NCI-H1930 (cell line): ENCODE measurements at places on chromosomes 6 and 20.

- no peak for DNase-seq
Observed at GRCh38 chr6:113347436-113347835, 509.7 kb upstream of the MARCKS start.

- DNase-seq: no peak
Observed at GRCh38 chr20:16806886-16807285, 58.7 kb downstream of the OTOR start.

- peak; percentile 19 for DNase-seq
Observed at GRCh38 chr6:99761711-99762110, 155.1 kb downstream of the PRDM13 start.

GRCh38 chr6:33732817-33733708 lies 13.6 kb downstream of the IP6K3 start:
- no peak for DNase-seq

- DNase-seq: no peak
Observed at GRCh38 chr6:81759782-81760181, 7.3 kb upstream of the TENT5A start.

DNA sequence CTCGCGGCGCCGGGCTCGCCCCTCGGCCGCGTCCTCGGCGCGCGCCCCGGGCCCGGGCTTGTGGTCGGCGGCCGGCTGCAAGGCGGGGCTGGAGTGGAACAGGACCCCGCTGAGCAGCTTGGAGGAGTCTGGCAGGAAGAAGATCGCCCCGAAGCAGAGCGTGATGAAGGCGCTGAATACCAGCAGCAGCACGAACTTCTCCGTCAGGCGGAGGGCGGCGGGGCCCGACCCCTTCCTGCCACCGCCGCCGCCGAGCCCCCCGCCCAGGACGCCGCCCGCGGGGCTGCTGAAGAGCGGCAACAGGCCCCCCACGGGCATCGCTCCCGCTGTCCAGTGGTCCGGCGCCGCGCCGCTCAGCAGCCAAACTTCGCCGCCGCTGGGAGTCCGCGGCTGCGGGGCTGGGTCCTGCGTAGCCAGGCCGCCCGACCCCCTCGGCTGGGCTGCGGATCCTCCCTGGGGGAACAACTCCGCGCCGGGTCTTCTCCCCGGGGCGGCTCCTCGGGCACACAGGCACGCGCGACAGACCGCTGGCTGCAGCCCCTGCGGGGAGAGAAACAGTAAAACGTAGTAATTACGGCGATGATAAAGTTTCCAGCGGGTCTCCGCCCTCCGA lies 707 bp downstream of the MAN1A1 start:
- no peak for DNase-seq

DNA sequence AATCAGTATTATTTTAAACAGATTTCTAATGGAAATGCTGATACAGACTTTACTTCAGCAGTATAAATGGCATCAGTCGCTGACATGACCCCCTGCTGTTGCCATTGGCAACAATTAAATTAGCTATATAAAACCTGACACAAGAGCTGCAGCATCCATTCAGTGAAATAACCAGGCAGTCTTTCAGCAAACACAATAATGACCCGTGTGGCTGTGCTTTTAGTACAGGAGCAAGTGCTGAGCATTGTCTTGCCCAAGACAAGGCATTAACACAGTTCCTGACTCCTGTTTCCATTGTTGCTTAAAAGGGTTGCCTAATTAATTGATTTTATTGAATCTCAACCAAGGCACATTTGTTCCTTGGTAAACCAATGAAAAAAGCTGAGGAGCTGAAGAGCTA lies 382.1 kb downstream of the HACE1 start:
- no peak for DNase-seq

DNA sequence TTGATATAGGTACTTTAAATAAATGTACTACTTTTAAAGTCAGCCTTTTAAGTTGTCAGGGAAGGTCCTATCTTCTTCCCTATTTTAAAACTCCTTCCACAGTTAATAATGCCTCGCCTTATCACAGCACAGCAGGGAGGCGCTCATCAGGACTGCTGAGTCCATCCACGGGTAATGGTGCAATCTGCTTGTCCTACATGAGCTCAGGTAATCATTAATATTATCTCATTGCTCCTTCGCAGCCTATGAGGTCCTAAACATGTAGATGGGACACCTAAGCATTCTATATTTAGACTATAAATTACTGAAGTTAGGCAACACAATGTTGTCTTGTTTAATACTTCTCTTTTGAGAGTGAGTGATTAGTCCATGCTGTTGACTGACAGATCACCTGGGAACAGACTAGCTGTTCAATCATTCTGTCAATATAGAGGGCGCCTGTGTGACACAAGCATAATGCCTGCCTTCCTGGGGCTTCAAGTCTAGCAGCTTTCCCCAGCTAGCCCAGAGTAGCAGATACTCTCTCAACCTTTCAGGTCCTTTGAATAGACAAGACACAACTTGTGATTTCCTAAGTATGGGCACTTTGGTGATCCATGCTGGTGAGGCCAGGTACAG lies 91.0 kb downstream of the FYN start:
- DNase-seq: no peak

DNA sequence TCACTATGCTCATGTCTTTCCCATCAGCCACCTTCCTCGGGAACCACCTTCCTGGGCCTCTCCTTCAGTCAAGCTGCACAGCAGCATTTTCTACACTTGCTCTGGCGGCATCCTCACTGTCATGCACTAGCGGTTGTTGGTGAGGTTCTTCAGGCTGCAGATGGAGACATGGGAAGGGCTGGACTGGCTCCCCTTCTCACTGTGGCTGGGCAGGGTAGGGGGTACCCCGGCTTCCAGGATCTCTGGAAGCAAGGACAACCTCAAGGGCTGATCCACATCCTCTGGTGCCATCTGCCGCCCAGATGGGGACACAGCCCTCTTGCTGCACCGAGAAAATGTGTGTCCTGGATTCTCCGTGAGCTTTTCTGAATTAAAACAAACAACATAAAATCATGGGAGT lies 180.1 kb upstream of the RNF24 start:
- DNase-seq: no peak

- DNase-seq: no peak
Observed at GRCh38 chr6:35216851-35217811, 3.4 kb downstream of the SCUBE3 start.

GRCh38 chr6:72890671-72891070 lies 268.8 kb downstream of the KCNQ5 start:
- no peak for DNase-seq

DNA sequence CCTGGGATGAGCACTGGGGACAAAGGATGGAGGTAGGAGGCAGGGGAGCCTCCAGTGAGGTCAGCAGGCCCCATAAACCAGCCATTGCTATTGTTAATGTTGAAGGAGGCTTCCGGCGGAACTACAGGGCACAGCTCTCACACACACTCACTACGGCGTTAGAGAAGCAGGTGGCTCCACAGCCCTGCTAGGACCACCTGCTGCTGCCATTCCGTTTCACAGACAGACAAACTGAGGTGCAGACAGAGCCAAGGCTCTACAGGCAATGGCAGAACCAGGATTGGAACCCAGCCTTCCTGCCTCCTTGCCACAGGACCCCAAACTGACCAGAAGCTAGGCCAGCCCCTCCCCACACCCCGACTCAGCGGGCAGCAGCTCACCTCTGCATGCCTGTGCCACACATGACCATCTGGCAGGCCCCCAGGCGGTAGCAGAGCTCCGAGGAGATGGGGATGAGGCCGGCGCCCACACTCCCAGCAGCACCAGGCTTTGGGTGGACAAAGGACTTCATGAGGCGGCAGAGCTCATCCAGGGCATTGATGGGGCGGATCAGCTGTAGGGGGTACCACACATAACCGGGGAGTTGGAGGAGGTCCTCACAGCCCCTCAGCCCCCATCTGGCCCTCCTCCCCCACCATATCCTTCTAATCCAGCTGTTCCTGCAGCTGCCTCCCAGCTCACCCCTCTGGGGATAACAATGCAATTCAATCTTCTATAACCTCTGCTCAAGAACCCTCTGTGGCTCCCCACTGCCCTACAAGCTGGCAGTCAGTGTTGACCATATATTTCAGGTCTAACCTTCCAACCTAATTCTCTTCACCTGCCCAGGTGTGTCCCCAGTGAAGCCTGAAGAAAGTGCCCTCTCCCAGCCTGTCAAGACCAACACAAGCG lies 198.5 kb downstream of the PREX1 start:
- no peak for DNase-seq

GRCh38 chr6:138568997-138569396 lies 69.7 kb upstream of the NHSL1 start:
- no peak for DNase-seq

DNA sequence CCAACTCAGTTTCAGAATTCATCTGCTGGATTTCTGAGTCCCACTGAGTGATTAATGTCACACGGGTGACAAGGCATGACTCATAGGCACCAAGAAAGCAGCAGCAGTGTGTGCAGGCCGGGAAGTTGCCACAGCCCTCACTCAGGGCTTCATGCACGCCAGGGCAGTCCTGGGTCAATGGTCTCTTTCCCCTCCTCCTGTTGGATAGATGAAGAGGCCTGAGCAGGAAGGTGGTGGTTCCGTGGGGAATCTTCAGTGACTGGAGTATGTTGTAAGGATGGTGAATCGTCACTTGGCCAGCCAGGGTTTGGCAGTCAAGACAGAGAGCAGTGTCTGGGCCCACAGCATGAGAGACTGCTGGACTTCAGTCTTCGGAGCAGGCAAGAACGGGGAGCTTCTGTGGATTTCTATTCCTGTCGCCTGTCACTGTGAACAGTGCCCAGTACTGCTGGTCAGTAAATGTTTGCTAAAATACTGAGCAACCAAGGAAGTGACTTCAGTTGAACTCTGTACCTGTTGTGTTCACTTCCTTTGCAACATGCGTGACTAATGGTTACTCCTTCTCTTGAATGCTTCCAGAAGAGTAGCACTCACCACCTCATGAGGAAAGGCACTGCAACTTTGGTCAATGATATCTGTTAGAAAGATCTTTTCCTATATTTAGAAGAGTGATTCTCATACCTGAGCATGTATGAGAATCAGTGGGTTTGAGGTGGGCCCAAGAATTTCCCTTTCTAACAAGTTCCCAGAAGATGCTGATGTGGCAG lies 62.0 kb upstream of the CD93 start:
- no peak for DNase-seq

- DNase-seq: no peak
Observed at GRCh38 chr6:94071835-94072234, 652.5 kb upstream of the EPHA7 start.

GRCh38 chr6:135935941-135936601 lies 84.6 kb downstream of the PDE7B start:
- no peak for DNase-seq

DNA sequence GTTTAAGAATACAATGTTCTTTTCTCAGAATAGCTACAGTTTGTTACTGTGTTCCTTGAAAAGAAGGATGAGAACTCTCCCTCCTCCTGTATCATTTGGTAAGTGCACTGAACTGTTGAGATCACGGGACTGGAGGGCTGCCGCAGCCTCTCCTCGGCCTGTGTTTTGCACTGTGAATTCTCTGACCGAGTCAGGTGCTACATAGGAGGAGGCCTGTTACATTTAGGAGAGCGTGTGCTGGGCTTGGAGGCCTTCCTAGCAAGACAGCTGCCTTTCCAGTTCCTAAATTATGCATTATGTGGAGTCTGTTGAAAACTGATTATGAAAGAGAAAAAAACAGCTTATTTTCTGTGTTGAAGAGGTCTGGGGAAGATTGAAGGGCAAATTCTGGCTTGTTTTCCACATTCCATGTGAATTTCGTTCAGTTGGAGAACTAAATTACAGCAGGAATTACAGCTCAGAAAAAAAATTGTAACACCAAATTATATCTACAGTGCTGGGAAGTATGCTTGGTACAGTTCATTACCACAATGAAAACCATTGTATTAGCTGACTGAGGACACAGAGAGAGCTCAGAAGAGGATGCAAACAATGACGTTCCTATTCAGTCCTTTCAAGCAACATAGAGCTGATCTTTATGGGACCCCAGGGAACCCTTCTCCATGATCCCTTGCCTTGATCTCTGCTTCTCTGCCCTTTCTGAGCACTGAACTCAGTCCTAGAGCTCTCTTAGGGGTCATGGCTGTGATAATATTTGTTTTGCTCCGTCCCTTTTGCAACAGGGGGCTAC lies 2.8 kb downstream of the TMC2 start:
- no peak for DNase-seq

GRCh38 chr20:53003420-53004154 lies 31.4 kb downstream of the TSHZ2 start:
- DNase-seq: no peak

DNA sequence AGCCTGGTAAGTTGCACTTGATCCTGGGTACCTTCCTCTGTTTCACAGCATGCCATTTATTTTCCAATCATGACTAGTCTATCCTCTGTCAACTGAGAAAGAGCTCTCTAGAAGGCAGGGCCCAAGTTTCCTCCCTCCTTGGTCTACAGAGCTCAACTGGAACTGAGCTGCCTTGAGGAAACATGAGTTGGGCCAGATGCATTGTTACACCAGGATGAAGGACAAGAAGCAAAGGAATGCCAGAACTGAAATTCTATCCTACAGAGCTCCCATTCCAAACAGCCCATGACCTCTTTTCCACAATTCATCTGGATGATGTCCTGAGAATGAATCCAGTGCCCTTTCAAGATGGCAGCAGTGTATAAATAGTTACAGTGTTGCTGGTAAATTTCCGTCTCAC lies 66.7 kb upstream of the E2F3 start:
- DNase-seq: no peak

- no peak for DNase-seq
Observed at GRCh38 chr6:134539865-134540323, 222.0 kb upstream of the SGK1 start.

DNA sequence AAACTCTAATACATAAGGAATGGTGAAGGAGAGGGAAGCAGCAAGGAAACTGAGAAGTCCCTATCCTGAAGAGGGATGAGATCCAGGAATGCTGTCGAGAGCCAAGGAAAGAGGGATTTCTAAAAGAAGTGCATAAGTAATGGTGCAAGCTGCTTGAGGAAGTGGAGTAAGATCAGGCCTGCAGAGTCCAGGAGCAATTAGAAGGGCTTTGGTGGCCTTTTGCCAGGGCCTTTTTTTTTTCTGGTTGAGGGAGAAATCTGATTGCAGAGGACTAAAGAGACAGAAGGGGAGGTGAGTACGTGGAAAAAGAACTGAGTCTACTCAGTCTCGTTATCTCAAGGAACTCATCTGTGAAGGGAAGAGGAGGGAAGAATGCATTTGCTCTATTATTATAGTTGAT lies 396.2 kb downstream of the UTRN start:
- DNase-seq: no peak

GRCh38 chr20:52031563-52032303 lies 159.8 kb downstream of the ZFP64 start:
- DNase-seq: no peak

DNA sequence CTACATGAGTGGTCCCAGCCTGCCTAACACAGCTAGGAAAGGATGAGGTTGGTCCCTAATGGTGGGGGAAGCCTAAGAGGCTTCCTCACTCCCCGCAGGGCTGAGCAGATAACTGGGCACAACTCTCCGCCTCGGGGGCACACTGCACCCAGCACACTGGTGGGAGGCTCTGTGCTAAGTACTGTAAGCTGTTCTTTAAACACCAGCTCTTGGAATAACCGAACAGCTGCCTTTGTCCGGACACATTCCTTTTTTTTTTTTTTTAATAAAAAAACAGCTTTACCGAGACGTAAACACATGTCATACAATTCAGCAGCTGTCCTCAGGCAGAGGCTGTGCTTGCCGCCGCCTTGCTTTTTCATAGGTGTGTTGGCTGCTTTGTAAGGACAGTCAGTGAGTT lies 6.9 kb downstream of the PSMG4 start:
- DNase-seq: no peak
